ENCODE measurements at places on chromosomes 7 and 10.

DNA sequence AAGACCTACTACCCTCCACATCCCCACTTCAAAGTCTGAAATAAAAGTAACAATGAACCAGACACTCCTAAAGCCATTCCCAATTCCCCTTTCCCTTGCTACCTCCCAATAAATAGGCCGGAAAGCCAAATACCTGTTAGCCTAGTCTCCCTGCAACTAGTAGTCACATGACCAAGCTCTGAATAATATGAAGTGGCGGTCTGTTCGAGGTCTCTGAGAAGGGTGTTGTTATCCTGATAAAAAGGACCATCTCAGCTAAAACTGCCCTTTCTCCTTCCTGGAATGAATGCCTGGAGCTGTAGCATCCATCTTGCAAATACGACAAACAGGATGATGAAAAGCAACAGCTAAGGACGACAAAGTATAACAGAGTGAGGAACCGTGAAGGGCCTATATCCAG is 6.0 kb downstream of the KIF5B start:
- DNase-seq, result no peak

DNA sequence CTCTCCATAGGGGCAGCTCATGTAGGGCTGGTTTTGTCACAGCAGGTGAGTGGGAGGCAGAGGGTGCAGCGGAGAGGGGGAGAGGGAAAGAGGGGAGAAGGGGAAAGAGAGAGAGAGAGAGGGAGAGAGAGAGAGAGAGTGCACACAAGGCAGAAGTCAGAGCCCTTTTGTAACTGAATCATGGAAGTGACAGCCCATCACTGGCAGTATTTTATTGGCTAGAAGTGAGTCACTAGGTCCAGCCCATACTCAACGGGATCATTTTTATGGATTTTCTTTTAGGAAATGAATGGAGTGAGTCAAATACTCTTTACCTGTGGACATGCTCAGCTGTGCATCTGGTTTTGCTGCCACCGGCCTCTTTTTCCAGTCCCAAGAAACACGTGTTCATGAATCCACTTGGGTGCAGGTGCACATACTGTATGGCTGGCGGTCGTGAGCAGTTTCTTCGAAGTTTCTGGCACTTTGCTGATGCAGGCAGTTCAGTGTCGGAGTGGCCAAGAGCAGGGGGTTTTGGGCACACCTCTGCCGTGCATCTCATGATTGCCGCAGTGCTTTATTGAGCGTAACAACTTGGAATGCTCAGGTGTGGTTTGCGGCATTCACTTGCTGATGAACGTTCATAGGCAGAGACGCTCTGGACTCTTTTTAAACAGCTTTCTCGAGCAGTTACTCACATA is 40.3 kb downstream of the DOCK1 start:
- no peak for DNase-seq

- DNase-seq, result no peak
Measured at GRCh38 chr10:5788969-5789368, 24.3 kb downstream of the GDI2 start.

DNA sequence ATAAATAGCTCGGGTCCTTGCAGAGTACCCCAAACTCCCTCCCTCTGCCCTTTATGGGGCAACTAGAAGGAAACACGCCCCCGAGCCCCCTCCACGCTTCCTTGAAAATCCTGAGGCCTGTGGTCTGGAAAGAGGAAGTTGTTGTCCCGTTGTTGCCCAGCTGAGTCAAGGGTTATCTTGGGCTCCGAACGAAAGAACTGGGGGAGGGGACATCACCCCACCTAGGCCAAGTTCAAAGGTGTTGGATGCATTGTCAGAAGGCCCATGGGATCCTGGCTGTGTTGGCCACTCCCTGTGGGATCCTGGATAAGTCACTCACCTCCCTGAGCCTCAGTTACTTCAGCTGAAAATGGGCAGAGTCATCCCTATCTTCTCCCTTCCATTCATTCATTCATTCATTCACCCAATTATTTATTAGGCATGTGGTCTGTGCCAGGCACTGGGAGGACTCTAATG is at the start of gene CCL24:
TSS of gene CCL24 (minus strand) at position 26 of the 456 bp plus-strand sequence. CDS start 91 bp downstream, outside the sequence.
- no peak for DNase-seq

DNA sequence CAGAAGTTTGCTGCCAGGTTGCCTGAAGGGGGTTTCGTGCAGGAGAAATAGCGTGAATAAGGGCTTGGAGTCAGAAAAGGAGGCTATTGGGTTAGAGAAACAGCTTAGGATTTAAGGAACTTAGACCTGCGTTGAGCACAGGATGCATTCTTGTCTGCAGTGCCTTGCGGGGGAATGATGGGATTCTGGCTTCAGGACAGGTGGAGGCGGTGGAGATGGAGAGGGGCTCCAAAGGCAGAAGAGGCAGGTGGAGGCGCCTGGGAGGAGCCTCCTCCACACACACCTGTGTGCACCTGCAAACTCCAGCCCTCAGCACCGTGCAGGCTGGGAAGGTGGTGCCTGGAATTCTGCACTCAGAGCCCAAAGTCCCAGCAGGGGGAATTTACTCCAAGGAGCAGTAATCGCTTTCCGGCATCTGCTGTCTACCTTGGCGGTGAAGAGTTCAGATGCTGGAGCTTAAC is 1.8 kb downstream of the CLIP2 start:
- DNase-seq, result no peak

GRCh38 chr10:53765311-53765710 is 992.7 kb upstream of the MBL2 start:
- DNase-seq, result no peak

DNA sequence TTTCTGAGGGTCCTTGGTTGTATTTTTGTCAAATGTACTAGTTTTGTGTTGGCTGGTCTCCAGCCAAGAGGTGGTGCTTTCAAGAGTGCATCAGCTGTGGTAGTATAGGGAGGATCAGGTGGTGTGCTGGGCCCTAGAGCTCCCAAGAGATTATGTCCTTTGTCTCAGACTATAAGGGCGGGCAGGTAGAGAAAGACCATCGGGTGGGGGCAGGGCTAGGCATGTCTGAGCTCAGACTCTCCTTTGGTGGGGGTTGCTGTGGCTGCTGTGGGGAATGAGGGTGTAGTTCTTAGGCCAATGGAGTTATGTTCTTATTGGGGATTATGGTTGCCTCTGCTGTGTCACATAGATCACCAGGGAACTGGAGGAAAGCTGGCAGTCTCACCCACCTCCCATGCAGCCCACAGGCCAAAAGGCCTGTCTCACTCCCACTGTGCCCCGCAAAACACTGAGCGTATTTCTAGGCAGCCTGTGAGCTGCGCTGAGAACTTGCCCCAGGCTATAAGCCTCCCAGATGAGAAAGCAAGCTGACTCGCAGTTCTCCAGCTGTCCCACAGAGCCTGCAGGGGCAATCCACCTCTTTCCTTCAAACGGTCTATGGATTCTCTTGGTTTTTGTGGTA is 1066.7 kb downstream of the GRM8 start:
- DNase-seq, result no peak

DNA sequence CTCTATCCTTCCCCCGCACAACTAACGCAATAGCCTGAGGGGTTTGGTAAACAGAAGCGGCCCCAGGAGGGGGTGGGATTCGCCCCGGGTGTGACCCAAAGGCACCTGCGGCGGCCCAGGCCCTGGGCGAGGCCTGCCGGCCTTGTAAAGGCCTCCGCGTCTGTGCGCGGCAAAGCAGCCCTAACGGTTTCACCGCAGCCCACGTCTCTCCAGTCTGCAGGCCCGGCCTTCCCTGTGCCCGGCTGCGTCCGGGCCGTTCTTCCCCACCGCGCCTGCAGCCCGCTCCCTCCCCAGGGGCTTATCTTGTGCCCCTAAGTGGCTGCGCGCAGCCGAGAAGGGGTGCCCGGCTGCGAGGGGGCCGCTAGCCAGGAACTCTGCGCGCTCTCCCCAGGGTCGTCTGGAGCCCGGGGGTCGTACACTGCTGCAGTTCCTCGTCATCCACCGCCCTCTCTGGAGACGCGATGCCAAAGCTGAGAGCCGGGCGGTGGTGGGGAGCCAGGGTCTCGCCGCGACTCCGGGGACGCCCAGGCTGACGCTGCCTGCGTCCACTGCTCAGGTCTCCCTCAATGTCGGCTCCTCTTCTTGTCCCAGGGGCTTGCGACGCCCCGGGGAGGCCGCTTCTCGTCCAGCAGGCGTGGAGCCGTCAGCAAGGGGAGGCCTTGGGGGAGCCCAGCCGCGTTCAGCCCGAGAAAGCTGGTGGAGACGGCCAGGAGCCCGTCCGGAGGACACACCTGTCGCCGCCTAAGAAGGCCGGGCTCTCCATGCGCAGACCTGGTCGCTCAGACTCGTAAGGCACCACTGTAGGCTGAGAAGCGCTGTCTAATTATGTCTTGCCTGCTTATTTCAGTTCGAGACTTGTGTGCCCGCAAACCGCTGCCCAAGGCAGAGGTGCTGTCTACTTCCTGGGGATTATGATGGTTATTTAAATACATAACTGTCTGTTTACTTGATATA is 132.3 kb downstream of the SPAG6 start:
- DNase-seq, result no peak

DNA sequence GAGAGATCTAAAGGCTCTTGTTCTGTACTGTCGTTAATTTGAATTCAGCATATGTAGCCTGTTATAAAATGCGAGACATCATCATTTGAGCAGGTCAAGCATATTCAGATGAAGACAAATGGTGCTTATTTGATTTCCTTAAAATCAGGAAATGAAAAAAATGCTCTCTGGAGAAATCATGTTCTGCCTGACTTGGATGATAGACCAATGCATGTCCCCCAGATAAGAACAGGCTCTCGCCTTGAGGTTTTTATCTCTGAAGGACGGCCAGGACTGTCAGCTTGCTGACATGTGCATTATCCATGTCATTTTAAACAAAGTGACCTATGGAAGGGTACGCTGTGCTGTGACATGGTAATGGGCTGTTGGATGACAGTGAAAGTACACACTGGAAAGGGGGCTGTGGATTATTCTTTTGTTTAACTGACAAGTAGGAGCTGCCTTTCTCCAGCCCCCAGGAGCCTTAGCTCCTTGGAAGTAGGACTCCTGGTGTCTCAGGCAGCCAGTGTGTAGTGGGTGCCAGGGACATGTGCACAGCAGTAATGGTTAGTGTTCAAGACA is 695.1 kb upstream of the GALNT17 start:
- no peak for DNase-seq

- no peak for DNase-seq
Measured at GRCh38 chr7:43274752-43275151, 162.3 kb downstream of the HECW1 start.

DNA sequence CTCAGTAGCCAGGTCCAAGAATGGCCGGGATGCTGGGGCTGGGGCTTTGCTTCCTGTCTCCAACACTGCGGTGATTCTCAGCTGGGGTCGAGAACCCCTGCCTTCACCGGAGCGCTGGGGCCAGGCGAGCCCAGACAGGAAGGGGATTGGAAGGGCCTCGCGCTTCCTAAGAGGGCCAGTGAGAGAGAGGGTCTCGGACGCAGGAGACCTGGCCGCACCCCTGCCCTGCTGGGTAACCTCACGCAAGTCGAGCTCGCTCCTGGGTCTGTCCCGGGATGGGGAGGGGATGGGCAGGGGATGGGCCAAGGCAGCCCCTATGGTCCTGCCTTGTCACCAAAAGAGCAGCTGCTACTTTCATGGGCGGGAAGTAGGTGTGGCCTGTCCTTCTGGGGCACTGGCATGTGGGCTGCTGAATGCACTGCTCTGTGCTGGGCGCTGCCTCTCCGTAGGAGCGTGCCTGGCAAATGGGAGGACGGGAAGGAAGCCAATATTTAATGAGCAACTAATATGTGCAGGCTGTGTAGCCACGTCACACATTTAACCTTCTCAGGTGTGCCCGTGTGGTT is 20.0 kb downstream of the KCNK18 start:
- no peak for DNase-seq

DNA sequence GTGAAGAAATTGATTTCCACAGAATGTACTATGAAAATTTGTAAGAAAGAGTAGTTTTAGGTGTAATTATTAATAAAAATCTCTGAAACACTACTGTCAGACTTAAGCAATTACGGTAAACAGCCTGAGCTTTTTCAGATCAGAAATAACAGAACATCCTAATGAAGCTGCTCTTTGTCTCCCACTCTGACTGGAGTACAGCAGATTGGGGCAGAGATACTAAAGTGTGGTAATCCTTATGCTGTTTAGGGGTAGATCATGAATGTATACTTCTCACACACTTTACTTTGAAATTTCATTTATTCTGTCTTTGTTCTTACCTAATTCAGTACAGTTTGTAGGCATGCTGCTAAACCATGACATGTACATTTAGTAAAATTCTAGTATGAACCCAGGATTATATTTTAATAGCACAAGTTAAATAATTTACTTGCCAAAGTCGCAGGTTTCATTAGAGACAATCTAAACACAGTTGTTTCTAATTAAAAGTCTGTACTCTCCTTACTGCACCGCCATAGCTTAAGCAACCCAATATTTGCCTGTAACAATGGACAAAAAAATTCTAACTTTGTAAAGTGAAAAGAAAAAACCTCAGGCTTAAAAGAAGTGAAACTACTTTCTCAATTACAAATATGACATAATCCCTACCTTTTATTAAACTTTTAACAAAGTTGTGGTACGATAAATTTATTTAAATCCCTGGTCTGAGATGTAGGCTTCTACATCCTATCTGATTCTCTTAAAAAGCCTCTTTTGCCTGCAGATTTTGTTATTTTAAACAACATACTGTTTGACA is 88.8 kb downstream of the KMT2E start:
- no peak for DNase-seq

DNA sequence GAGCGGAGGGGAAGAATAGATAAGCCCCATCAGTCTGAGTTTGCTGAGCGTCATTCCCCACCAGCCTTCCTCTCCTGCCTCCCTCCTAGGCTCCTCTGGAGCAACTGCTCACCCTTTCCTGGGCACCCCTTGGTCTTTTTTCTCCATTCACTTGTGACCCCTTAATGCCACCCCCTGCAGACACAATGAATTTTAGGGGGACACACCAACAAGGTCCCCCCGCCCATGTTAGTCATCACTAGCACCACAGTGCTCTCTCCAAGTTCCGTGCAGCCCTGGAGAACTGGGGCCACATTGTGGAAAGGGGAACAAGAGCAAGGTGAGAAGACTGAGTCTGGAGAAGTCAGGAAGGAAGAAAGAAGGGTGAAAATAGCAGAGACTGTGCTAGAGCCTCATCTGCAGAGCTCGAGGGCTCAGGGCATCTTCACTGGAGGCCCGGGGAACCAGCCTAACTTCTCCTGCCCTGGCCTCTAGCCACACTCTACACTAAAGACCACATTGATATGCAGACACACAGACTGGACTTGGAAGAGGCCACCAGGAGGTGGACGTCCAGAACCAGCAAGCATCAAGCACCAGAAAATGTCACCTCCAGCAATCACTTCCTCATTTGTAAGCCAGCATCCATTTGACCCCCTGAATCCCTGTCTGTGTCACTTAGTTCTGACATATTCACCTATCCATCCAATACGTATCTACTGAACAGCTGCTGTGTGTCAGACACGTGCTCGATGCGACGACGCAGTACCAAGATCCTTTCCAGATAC is 17.5 kb downstream of the RGR start:
- DNase-seq, result no peak

GRCh38 chr7:24869572-24869971 is 110.4 kb downstream of the OSBPL3 start:
- DNase-seq, result no peak

- DNase-seq, result peak; percentile 25
Measured at GRCh38 chr10:103145860-103146466, 47.1 kb downstream of the NT5C2 start.

DNA sequence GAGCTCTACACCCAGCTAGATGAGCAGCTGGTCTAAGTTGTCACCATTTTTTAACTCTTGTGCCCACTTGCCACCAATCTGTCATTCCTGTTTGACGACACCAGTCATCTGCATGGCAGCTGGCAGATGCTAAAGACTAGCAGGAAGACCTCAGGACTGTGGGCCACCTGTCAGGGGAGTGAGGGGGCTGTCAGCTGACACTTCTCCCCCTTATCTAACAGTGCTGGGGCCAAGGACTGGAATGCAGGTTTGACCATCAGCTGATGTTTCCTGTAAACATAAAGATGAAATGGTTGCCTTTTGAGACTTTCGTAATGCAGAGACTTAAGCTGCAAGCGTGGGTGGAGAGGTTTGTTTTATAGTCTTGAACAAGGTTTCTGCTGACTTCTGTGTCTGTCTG is 93.5 kb downstream of the WNT2 start:
- no peak for DNase-seq

All from left kidney (tissue), 8 donors.